ENCODE measurements at places on chromosomes 3 and 15.

GRCh38 chr3:93911206-93911605 lies 62.5 kb downstream of the PROS1 start:
- DNase-seq: no peak

GRCh38 chr3:152054315-152054714 lies 180.9 kb downstream of the SUCNR1 start:
- DNase-seq: no peak

- DNase-seq: no peak
Measured at GRCh38 chr3:120780977-120781376, 38.4 kb downstream of the GTF2E1 start.

DNA sequence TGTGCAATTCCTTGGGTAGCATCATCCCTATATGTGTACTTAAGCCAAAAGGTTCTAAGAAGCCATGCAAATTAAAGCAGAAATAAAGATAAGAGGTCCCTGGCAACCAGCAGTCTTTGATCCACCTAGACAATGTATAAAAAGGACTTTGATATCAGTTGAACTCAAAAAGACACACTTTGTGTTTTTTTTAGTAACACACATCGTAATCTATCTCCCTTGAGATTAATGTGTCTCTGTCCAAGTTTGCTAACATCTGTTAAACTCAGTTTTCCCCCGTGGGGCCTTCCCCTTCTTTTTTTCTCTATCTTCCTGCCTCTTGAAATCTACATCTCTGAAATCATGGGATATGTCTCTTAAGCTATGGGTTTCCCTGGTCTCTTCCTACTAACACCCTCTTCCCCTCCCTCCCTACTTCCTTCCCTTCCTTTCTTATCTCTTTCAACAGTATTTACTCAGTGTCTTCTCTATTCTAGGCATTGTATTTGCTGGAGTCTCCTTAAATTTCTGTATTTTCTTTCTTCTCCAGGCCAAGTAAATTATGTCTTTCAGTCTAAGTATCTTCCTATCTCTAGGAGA lies 27.7 kb downstream of the ALDH1A2 start:
- no peak for DNase-seq

DNA sequence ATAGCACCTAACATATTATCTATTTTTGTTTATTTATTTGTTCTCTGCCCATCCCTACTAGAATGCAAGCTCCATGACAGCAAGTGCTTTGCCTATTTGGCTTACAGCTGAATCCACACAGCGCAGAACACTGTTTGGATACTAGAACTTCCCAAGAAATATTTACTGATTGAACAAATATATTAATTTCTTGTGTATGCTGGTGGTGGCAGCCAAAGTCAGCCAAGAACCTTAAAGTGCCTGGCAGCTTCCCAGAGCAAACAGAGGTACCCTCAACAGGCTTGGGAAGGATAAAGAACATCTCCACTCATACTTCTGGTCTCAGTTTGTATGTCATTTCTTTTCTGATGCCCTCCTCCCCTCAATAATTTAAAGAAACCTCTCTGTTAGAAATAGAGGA lies 111.8 kb upstream of the SLC25A36 start:
- no peak for DNase-seq

DNA sequence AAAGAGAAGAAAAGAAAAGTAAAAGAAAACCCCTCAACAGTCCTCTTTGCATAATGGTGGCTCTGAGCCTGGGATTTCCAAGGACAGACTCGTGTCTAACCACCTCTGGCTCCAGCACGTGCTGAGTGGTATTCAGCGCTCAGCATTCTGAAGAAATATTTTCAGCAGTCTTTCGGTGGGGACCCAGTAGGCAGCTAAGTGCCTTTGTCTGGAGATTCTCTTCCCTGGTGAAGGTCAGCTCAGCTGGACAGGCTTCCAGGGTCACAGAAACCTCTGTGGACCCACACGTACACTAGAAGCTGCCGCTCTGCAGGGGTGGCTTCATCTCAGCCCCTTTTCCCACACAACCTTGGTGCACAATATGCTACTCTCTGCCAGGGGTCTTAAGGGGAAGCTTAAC lies 36.0 kb downstream of the CCDC32 start:
- no peak for DNase-seq

Measured in activated naive CD4-positive, alpha-beta T cell (primary cell).